ENCODE measurements at places on chromosomes 2 and 18.
A peak's percentile ranks its signal among the peaks of the same experiment; 100 is the strongest.

GRCh38 chr2:112216167-112216566 lies 38.7 kb downstream of the ZC3H8 start:
- DNase-seq, result no peak

DNA sequence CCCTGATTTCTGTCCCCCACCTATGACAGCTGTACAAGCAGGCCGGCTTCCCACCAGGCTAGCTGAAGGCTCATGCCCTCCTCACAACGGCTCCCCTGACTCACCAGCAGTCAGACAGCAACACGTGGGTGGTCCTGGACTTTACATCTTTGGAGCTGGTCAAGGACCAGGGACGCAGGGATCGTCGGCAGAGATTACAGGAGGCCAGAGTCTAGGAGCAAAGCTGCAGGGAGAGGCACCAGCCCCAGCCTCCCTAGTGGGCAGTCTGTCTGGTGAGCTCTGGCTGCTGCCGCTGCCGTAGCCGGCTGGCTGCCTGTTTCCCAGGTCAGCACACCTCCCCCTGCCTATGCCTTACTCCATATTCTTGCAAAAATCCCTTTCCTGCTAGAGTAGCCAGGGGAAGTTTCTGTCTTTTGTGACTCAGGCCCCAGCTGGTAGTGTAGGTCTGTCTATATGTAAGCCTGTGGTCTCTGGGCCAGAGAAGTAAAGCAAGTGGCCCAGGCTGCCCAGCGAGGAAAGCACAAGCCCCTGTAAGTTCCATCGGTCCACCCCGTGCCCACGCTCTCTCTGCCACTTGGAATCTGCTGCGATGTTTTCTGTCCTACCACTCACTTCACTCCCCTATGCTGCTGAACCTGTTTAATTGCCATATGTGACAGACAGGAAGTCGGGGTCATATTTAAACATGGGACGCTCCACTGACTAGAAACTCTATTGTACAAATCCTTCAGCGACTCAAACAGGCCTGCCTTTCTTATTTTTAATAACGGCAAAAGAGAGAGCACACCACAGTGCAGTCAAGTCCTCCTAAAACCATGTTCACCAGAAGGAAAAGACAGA lies 2.4 kb upstream of the ARHGEF4 start:
- DNase-seq, result no peak

DNA sequence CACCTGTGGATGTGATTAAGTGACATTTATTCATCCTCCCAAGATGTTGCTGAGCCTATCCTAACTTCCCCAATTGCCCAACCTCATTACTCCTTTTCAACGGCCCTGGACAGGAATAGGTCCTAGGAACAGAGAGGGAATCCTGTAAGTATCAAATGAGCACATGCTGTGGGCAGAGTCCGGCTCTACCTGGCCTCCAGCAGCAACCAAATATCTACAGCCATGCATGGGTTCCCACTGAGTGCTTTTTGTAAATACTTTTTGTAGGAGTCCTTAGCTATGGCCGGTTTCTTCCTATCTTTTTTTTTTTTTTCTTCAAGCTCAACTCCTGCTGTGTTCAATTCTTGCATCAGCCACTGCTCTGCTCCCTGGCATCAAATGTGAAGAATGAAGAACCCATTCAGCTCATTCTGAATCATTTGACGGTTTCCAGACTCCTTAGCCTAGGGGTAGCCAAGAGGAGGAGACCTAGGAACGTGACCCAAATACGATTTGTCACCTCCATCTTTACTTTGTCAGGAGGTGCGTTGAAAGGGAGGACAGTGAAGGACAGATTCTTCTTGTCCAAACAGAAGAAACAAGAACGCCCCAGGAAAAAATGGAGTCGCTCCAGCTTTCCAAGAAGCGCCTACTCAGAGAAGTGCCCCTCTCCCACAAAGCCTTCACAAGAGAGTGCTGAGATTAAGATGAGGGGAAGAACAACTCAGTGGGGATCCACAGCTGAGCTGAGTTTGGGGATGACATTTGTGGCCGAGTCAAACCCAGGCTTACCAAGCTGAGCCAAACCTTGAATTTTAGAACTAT lies 46.7 kb upstream of the LCLAT1 start:
- no peak for DNase-seq

DNA sequence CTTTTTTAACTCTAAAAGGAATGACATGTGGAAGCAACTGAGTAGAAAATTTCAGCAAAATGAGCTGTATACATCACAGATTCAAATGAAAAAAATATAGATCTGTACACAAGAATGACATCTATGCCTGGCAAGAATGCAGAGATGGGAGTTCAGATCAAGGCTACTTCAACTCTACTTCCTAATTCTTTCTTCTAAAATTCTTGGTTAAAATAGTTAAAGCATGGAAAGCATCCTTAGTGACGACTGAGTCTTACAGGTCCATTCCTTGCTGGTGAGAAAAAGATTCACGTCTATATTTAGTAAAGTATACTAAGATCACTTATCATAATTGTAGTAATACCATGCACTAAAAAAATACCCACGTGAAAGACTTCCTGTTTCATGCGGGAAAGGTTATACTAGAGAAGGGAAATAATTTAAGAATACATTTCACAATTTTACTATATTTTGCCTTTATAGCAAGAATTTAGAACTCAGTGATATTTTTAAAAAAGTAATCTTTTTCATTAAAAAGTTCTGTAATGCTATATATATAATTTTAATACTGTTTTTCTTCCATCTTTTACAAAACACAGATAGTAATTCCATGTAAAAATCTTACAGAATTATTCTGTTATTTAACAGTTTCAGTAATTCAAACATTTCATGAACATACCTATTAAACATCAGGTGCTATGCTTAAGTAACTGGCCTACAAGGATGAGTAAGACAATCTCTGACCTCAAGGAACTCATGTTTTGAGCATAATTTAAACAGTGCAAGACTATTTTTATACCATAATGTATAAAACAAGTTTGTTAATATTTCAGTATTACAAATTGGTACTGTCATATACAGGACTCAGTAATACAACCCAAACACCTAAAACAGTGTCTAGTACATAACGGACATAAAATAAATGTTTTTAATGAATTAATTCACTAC lies 159.6 kb downstream of the BAZ2B start:
- DNase-seq, result no peak

- no peak for DNase-seq
These were observed 73.1 kb upstream of the RMDN2 start for GRCh38 chr2:37851828-37852584.

DNA sequence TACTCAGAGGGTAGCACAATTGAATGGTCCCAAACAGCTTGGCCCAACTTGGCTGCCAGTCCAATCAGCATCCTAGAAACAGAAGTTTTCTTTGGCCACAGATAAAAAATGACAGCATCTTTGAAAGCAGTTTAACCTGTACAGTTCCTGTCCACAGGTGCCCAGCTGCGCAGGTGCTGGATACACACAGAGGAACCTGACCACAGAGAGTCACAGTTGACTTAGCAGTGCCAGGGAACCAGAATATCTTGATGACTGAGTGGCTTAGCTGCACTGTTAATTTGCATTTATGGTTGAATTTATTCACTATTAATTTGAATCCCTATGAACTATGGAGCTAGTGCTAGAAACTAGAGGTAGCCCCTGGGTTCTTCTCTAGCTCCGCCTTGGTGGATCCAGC lies 93.7 kb downstream of the TPGS2 start:
- DNase-seq, result peak; percentile 44

DNA sequence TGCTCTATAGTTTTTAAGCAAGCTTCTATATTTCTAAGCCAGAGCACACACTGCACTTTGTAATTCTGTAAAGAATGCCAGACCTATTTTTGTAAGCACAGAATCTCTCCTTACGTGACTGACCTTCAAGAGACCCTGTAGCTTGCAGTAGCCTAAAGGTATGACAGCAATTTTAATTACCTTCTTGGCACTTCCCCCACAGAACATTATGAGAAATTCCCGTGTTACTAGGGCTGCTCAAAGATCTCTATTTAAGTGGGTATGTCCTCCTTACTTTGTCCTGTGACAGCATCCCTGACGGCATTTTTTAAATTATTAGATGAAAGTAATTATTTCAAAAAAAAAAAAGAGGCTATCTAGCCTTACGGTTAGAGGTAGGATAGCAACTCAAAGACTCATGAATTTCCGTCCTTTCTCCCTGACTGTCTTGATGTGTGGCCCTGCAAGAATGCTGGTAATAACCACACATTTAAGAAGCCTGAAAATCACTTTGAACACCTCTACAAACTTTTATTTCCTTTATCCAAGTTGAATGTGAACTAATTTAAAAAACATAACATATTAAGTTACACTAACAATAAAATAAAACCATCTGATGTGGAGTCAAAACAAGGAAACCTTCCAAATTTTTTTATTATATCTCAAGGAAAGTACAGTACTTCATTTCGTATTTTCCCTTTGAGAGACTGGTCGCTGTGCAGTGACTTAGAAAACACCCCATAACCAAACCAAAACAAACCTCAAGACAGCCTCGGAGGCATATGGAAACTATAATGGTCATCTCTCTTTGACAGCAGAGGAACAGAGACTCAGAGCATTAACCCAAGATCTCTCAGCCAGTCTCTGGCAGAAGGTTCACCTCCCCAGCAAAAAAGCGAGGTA lies 54.9 kb downstream of the THUMPD2 start:
- no peak for DNase-seq
